ENCODE measurements at places on chromosomes 11 and 22.

GRCh38 chr11:115363426-115363825, 140.8 kb downstream of the CADM1 start:
- no peak for DNase-seq

GRCh38 chr11:112608509-112608908, 347.8 kb upstream of the PLET1 start:
- no peak for DNase-seq

- peak; percentile 54 for DNase-seq
Observed at GRCh38 chr11:130819625-130820024, 96.7 kb downstream of the SNX19 start.

DNA sequence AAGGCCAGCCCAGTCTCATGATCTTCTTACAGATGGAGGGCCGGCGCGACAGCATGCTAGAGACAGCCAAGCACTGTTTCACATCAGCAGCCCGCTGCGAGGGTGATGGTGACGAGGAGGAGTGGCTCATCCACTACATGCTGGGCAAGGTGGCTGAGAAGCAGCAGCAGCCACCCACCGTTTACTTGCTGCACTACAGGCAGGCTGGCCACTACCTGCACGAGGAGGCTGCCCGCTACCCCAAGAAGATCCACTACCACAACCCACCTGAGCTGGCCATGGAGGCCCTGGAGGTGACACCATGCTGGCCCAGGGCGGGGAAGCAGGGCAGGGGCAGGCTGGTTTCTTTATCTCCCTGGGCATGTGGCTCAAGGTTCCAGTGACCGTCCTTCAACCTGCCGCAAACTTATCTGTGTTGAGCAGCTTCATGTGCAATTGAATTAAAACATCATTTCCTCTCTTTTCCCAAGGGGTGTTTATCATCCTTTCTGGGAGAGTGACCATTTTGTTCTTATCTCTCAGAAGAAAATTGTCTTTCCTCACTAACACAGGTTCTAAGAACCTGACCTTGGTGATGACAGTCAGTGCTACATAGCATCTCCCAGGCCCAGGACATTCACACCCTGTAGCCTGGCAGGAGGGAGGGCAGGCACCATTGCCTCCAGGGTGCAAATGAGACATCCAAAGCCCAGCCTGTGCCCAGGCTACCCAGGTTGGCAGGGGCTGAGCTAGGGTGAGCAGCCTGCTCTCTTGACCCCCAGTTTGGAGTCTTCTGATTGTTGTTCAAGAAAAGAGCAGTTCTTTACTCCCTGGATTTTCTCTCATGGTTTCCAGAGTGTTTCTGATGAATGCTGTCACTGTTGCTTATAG, 80.7 kb downstream of the CABIN1 start:
- no peak for DNase-seq

GRCh38 chr11:56740107-56740506, 8.4 kb downstream of the OR9G4 start:
- DNase-seq: no peak

- no peak for DNase-seq
Observed at GRCh38 chr11:25920356-25920755, 411.6 kb upstream of the ANO3 start.

GRCh38 chr22:27962268-27963044, 43.4 kb upstream of the PITPNB start:
- peak; percentile 67 for DNase-seq

DNA sequence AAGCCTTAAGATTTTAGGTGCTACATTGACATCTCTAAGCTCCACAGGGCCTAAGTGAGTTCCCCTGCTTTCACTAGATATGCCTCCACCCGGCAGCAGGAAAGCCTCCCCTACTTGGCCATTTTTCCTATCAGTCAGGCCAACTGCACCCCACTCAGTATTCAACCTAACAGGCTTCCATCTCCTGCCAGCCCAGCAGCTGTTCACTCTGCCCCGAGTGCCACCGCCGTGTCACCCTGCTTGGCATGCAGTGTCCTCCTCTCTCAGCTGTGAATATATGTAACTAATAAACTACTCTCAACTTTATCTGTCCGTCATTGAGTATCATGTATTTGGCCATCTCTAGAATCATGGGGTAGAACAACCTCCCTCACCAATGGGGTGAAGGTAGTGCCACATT, 9.0 kb upstream of the OR6M1 start:
- DNase-seq: no peak

GRCh38 chr11:11010624-11011127, 152.8 kb upstream of the ZBED5 start:
- DNase-seq: peak; percentile 24
